Panc1 (cell line): ENCODE measurements at places on chromosomes 5 and 9.
A peak's percentile ranks its signal among the peaks of the same experiment; 100 is the strongest.

DNA sequence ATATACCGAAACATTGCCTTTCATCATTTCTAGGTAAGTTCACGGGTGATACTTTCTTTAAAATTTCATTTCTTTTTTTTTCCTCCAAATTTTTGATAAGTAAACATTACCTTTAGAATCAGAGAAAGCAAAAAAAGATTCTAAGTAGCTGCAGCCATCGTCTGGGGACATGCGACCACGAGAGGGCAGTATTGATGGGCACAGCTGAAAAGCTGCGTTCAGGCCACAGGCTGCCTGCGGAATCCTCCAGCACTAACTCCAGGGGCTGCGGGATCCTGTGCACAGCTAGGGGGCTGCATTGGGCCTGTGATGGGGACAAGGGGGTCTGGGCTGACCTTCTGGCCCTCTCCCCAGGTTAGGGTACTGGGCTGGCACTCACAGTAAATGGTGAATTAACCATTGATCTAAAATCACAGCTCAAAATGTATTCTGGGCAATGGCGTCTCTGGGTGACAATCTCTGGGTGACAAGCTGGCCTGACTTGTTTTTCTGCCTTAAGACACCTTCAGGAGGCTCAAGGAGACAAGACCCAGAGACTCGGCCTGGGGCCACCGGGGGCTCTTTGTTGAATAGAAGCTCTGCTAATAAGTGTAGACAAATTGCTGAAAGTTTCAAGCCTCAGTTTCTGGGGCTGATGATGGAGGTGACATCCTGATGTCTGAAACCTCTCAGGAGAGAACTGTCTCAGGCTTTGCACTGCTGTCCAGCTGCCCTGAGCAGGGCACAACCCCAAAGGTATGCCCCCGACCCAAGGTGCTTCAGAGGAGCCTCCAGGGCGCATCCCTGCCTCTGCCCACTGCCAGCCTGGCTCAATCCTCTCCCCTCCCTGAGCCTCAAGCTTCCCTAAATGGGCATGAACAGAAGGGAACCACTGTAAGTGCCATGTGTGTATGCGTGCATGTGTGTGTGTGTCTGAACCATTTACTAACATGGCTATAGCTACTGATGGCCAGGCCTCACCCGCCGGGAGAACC lies 44.3 kb upstream of the SARDH start:
- peak; percentile 4 for DNase-seq

DNA sequence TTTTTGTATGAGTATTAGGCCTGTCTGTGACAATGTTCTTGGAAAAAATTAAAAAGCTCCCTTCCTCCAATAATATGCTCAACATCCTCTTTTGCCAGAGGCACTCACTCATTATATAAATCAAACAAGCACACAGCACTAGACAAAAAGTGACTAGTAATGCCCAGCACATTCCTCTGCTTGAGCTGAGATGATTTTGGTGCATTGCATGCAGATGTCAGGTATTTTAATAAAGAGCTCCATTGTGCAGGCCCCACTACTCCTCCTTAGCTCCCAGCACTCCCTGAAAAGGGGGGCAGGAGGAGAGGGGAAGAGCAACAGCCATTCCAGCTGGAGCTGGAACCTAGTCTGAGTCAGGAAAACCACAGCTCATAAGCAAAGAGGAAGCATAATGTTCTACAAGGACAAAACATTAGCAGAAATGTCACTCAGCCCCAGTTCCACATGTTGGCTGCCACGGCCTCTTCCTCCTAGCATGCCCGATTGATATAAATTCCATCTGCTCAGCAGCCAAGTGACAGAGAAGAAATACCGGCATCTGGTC lies 348.5 kb downstream of the BNC2 start:
- DNase-seq: no peak

DNA sequence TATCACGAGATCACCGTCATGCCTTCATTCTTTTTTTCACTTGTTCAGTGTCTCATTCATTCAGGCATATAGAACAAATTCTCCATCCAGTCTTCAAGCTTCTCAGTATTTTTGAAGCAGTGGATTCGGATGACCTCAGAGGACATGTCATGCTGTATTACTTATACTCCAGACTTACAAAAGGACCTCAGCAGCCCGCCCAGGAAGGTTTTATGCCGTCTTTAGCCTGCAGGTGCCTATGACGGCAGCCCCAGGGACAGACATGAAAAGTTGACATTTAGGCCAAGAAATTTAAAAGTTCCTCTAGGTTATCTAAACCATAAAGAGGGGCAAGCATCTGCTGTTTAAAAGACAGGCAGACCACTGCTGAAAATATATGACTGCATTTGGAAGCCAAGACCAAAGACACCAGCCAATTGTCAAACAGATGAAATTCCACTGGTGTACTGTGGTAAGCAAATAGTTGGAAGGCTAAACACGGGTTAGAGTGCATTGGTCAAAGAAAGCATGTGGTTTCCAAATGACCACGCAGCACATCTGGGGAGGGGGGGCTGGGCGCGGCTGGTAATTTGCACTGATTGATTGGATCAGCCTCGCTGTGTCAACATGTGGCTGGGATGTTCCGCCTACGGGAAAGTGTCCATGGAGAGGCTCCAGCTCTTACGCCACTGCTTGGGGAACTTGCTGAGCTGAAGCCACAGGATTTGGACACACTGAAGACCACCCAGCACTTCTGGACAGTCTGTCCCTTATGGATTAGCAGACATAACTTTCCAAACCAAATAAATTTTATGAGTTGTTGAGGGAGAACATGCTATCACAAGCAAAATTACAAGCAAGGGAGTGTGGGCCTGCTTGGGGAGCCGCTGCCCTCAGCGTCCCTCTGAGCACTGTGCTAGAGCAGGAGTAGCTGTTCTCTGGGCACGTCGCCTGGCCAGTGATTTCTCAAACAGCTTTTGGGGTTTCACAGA lies 173.6 kb downstream of the FANCC start:
- DNase-seq: no peak

DNA sequence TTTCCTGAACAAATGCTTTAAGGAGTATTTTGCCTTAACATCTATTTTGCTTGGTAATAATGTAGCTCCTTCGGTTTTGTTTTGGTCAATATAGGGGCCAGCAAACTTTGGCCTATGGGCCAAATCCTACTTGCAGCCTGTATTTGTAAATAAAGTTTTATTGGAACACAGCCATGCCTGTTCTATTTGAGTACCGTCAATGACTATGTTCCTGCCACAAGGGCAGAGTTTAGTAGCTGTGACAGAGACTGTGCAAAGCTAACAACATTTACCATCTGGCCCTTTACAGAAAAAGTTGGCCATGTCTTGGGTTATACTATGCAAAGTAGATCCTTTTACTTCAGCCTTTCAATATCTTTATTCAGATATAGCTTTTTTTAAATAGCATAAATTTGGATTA lies 113.4 kb downstream of the NR3C1 start:
- no peak for DNase-seq

DNA sequence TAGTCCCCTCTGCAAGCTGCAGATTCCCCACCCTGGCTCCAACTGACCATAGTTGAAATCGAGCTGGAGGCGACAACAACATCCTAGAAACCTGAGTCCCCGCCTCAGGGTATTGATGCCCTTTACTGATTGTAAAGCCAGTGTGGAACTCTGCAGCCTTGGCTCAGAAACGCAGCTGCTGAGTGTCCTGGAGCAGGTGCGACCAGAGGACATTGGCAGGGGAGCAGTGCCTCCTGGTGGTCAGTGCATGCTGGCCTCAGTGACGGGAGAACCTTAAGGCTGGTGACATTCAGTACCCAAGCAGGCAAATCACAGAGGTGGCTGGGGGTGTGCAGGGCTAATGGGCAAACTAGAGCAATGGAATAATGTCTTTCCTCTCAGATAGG lies 20.4 kb upstream of the ZNF354B start:
- DNase-seq: no peak

DNA sequence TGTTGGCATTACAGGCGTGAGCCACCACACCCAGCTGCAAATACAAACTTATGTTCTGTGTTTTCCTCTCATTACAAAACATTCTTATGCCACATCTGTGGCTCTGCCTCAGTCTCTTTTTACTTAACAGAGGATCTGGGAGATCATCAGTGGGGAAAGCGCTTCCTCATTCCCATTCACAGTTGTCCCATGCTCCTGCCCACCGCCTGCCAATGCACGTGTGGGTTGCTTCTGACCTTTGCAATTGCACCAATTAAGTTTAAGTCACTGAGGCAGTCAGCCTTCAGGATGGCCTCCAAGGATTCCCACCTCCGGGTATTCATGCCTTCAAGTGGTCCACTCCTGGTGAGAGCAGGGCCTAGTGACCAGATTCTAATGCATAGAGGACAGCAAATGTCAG lies 34.9 kb upstream of the EEIG1 start:
- DNase-seq: no peak

GRCh38 chr5:19891658-19892057 lies 96.3 kb downstream of the CDH18 start:
- peak; percentile 69 for DNase-seq

- no peak for DNase-seq
These were observed 27.3 kb upstream of the TTC23L start for GRCh38 chr5:34811706-34812105.

- no peak for DNase-seq
These were observed 19.2 kb downstream of the WNK2 start for GRCh38 chr9:93203026-93203717.
